ENCODE measurements at places on chromosomes 4 and X.

- no peak for DNase-seq
Observed at GRCh38 chr4:80226094-80226493, 28.8 kb downstream of the PRDM8 start.

DNA sequence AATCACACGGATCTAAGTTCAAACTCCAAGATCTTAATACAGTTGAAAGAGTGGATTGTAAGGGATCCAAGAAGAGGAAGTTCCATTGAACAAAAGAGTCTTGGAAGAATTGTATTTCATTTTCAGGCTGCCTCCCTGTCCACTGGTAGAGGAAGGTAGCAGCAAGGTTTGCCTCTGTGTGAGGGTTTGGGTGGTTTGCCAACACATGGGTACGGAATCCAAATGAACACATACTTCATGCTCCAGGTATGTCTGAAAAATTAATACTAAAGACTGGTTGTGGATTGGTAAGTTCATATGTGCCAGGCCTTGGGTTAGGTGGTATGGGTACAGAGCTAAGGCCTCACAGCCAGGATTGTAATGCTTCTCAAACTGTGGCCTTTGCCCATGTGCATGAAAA, 523.6 kb upstream of the BOD1L1 start:
- no peak for DNase-seq

GRCh38 chrX:11558972-11559371, 106.7 kb downstream of the ARHGAP6 start:
- DNase-seq = no peak

DNA sequence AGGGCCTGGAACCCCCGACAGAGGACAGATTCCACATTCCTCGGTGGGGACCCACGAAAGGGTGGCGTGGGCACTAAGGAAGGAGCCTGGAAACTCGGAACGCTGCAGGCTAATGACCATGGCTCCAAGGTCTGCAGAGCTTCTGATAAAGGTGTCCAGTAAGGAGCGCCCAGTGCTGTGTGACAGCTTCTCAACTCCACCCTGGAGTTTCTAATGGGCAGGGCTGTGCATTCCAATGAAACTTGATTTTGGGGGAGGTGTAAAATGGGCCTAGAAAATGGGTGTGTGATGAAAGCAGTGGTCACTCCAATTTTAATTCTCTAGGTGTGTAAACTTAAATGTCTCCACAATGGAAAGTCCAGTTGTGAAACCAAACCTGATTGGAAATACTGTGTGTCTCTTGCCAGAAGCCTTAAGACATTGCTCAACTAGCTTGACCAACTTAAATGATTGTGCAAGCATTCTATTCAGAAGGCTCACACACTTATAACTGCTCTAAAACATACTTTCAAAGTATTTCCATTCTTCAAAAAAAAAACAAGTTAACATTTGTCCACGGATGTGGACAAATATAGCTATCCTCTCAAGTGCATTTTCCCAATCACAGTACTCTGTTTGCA, 52.1 kb downstream of the XAGE2 start:
- DNase-seq = no peak

- DNase-seq = no peak
Observed at GRCh38 chrX:149937871-149938426, 342 bp downstream of the EOLA2 start.

- no peak for DNase-seq
Observed at GRCh38 chr4:6001680-6002491, 16.3 kb downstream of the C4orf50 start.

DNA sequence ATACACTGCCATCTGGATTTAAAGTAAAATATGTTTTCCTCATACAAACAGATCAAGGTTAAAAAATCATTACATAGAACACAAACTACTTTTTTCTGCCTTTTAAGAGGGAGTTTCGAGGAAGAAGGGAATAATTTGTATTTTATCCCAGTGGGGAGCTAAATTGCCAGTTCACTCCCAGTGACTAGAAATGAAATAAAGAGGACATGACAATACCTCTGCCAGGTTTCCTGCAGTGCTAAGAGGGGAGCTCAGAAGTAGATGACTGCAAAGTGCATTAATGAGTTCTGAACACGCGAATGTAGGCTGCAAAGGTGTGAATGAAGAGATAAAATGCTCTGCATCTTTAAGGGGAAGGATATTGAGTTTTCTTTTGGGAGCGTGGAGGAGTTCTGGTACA, 69.7 kb downstream of the SRPX start:
- no peak for DNase-seq

GRCh38 chr4:7824218-7824617, 115.4 kb downstream of the AFAP1 start:
- no peak for DNase-seq

DNA sequence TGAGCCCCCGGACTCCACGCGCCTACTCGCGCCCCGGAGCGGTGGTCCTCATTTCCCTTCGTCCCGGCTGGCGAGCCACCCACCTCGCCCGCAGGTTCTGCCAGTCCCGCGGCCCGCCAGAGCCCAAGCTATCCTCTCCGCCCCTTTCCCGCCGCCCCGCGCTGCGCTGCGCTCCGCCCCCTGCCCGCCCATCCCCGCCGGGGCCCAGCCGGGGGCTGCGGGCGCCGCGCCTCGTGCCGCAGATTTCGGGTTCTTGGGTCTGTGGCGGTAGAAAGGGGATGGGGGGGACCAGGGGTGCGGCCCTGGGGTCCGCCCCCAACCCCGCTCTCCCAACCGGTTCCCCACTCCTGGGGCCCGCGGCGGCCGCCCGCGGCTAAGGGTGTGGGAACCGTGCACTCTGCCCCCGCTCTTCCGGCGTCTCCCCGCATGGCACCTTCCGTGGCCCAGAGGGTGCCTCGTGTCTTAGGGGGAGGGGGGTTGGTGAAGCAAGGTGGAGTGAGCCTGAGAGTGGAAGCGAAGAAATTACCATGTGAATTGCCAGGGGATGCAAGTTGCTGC, 650.8 kb upstream of the DIPK2B start:
- DNase-seq = no peak

DNA sequence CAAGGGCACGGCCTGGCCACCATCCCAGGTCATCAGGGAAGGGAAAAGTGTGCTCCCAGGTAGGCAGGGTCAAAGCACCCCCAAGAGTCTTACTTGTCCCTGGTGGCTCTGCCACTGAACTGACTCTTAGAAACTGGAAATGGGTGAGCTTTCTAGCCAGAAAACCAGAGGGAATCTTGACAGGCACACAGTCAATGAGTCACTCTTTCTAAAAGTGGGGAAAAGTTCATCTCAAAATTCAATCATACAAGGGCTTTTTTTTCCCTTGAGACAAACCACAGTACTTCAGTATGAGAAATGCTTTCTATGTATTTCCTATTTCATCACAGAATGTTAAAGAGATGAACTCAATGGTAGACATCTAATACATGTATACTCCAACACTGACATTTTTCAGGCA, 12.5 kb downstream of the HPF1 start:
- DNase-seq = no peak

DNA sequence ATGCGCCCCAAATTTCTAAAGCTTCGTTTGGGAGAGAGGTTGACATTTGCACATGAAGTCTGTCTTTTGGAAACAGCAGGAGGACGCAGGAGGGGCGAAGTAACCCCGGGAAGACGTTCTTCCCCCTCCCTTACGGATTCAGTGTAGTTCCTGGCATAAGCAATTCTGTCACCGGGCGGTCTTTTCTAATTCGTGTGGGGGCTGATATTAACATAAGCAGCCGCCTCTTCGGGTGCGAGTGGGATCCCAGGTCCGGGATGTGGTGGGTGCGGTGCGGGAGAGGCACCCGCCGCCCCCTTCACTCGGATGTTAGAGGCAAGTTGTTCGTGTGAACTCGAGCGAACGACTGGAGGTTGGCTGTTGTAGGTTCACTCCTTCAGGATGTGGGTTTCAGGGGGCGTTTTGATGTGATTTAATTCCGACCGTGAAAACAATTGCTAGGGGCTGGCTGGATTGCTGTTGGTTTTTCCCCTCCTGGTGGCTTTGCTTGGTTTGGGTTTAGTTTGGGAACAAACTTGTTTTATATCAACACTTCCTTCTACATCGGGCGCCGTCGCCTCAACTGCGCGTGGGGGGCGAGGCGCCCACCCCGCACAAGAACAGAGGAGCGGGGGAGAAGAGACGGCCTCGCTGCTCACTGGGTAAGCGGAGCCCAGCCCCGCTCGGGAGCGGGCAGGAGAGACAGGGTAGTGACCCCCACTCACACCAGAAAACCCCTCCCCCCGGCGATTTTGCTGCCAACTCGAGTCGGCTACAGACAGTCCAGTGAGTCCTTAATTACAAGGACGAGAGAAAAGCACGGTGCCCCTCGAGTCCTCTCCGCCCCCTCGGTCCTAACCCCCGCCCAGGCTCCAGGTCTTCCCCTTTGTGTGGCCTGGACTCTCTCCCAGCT, 2.9 kb upstream of the LEF1 start:
- DNase-seq = no peak

DNA sequence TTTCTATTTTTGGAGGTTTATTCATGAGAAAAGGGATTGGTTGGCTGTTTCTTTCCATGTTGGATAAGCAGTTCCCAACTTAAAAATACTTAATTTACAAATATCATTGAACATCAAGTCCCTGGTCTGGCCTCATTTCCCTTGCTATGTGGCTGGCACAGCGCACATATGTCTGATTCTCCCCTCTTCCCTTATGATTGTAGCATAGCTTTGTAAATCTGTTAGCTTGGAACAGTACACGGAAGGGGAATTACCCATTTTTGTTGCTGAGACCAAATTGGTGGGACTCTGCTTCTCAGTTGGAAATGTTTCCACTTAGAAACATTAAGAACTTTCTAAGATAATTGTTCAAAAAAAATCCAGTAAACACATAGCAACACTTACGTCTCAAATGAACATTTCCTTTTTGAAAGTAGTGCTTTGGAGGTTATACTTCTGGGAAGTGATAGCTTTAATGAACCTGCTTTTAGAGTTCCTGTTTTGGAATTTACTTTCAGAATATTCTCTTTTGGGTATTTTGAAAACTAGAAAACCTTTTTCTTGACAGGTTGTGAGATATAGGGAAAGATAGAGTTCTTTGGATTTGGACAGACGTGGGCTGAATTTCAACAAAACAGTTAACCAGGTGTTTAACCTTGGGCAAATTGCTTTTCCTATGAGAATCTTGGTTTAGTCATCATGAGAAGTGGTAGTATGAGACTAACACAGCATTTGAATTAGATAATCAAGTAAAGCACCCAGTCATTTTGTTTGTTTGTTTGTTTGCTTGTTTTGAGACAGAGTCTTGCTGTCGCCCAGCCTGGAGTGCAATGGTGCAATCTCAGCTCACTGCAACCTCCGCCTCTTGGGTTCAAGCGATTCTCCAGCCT, 47.3 kb downstream of the STIM2 start:
- DNase-seq = no peak

DNA sequence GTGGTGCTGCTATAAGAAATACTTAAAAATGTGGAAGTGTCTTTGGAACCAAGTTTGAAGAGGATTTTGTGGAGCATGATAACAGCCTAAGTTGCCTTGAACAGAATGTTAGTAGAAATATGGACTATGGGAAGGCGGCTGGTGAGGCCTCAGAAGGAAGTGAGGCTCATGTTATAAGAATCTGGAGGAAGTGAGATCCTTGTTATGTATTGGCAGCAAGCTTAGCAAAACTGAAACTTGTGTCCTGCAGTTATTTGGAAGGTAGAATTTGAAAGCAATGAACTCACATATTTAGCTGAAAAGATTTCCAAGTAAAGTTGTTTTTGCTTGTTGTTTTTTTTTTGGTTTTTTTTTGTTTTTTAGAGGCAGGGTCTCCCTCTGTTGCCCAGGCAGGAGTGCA, 13.6 kb upstream of the MED14 start:
- no peak for DNase-seq

DNA sequence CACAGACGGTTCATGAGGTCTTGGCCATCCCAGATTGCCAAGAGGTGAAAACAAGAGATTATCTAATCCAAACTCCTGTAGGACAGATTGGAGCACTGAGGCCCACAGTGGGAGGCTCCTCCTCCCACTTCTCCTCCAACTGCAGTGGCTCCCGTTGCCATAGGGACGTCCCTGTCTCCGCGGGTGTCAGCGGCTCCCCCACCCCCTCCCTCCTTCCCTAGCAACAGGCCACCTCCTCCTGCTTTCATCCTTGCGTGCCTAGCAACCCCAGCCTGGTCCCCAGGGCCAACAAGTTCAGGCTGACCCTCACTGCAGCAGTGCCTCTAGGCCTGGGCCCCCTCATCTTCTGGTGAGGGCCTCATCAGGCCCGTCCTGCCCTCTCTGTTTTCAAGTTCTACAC, 6.8 kb upstream of the IQSEC2 start:
- peak; percentile 32 for DNase-seq

GRCh38 chr4:13109536-13109935, 374.6 kb downstream of the RAB28 start:
- no peak for DNase-seq

- DNase-seq = no peak
Observed at GRCh38 chrX:63613531-63614028, 171.4 kb downstream of the ARHGEF9 start.

DNA sequence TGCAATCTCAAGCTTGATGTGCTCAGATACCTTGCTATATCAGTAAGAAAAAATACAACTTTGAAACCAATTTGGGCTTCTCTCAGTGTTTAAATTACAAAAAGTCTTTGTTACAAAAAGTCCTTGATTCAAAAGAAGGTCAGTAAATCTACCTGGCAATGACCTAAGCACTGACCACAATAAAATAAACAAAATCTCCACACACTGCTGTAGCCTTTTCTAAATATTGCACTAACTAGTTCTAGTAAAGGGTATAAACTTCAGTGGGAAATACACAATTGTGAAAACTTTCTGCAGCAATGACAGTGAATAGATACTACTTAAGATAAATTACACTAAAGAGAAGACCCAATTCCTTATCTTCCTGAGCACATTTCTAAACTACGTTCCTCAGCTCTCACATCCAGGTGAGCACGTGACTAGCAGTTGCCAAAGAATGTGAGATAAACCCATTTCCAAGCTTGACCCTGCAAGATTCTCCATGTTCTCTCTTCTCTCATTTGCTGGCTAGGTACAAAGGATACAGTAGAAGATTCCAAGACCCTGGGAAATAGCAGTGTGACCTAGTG, 81.4 kb upstream of the GPR34 start:
- DNase-seq = no peak

GRCh38 chr4:78517050-78517652, 34.4 kb upstream of the ANXA3 start:
- no peak for DNase-seq

- DNase-seq = no peak
Observed at GRCh38 chrX:56313308-56313707, 81.2 kb downstream of the KLF8 start.

GRCh38 chrX:47212381-47213293, 5.8 kb upstream of the CDK16 start:
- no peak for DNase-seq

GRCh38 chrX:38701073-38701472, 100.2 kb upstream of the MID1IP1 start:
- no peak for DNase-seq

- DNase-seq = no peak
Observed at GRCh38 chr4:40402556-40402955, 67.4 kb downstream of the CHRNA9 start.

GRCh38 chrX:51215266-51215665, 117.4 kb upstream of the NUDT10 start:
- no peak for DNase-seq

- no peak for DNase-seq
Observed at GRCh38 chr4:170497112-170497511, 407.4 kb upstream of the AADAT start.

GRCh38 chr4:136918772-136919171, 613.5 kb downstream of the PCDH18 start:
- DNase-seq = no peak

Measured in anterior cingulate cortex (tissue), 58 donors.